Fibroblast of skin of left quadriceps (primary cell): ENCODE measurements at places on chromosomes 5 and 9.

DNA sequence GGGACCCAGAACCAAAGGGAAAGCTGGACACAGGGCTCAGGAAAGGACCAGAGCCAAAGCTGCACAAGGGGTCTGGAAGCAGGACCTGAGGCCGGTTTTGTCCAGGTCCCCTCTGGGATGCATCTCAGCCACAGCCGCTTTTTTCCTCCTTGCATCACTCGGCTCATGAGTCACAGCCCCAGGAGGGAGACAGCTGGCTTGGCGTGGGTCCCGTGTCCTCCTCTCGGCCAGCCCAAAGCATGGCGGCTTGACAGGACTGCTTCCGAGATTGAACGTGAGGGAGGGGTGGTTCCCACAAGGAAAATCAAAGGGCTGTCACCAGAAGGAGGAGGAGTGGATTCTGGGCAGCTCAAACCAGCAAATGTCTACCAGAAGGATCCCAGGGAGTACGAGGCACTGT is 56.7 kb upstream of the CPLX2 start:
- DNase-seq, result peak; percentile 34

GRCh38 chr9:77142366-77142765 is 35.0 kb upstream of the VPS13A start:
- DNase-seq, result no peak

GRCh38 chr9:131337131-131337848 is 47.8 kb downstream of the PLPP7 start:
- no peak for DNase-seq

GRCh38 chr5:105413406-105413990 is 1850.9 kb upstream of the NUDT12 start:
- no peak for DNase-seq

DNA sequence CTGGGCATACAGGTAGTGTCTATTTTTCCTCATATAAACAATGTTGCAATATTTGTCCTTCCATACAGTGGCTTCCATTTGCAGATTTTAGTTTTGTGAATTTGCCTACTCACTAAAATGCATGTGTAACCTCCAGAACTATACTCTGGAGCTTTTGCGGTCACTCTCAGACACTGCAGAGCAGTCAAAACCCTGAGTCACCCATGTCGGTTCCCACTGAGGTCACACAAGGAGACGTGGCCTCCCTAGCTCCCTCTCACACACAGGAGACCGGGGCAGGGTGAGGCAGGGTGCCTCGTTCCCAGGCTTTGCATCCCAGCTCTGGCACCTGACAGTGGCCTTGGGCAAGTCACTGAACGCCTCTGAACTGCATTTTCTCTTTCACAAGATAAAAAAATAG is 55.5 kb upstream of the ZNF354A start:
- DNase-seq, result no peak

DNA sequence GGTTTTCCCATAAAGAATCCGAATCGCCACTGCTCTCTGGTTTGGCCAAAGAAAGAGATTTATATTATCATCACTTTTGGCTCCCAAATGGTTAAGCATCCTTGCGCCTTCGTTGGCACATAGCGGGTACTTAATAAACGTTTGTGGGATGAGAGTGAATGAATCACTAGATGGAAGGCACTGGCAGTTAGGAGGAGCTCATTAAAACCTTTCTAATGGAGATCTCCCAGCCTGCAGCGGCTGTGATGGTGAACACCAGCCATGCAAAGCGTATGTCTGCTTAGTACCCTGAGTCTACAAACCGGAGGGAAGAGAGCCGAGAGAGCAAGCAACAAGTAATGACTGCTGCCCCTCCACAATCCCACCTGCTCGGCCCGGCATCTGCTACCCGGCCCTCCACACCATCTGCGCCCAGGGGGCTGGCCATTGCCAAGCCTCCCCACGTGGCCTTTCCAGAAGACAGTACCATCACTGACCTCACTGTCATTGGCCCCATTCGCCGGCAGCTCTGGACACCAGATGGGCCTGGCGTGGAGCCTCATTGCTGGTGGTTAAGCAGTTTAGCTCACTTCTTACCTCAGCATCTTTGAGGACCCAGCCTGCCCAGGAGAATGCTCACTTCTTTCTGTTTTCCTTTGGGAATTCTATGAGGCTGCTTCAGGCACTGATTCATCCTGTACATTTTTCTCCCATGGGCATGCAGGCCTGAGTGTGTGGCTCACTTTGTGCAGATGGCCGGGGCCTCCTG is 39.3 kb upstream of the ANKRD33B start:
- DNase-seq, result peak; percentile 90

DNA sequence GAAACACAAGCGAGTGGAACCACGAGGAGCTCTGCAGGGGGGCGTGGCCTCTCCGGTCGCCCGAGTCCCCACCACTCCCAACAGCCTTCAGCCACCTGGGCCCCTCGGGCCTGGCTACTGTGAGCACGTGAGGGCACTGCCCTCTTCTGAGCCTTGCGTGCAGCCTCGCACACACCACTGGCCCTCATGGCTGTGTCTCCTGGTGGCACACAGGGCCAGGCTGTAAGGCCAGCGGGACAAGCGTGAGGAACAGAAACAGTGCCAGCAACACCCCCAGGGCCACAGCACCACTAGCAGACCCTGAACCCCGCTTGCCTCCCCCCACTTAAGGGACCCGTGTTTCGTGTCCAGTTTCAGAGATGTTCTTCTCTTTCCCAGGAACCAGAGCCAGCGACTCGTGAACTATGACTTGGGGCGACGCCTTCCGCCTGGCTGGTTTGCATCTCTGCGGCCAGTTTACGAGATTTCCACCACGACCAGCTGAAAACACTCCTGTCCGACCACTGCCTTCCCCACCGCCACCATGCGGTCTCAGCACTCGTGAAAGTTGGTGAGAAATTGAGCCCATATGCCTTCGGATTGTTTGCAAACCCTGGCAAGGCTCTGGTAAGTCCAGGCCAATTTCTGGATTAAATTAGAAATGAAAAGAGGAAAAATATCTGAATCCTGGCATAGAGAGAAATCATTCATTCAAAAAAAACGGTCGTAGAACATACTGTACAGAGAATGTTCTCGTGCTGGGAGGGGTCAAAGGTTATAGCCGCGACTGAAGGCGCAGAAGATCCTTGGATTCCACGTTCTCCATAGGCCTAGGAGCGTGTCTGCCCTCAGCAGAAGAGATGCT is 135.6 kb downstream of the ZNF354C start:
- DNase-seq, result no peak

- no peak for DNase-seq
Measured at GRCh38 chr5:82109013-82109412, 137.2 kb downstream of the ATG10 start.
